ENCODE measurements at places on chromosomes 11 and 22. TPM values are rescaled to one million over a fixed set of nuclear protein-coding genes. Genes with fewer than 3 reads are reported as not detected.

Gene CARNS1
- 0.62 TPM for total RNA-seq

DNA sequence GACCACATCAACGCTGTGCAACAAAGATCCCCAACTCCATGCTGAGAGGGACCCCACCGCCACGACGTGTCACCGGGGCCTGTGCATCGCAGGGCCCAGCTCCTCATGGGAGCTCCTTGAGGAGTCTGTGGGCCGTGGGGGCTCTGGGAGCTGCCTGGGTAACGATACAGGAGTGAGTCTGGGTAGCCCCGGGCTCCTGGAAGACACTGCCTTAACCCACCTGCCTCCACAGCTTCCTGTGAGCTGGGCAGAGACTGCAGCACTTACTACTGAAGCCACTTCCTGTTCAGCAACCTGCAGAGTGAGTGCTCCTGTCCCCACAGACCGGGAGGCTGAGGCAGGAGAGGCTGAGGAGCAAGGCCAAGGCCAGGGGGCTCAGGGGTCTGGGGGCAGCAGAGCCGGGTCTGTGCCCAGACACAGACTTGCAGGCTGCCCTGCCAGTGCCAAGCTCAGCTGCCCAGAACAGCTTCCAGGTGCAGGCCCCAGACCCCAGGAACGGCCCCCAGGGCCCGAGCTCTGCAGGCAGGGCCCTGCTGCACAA, 226.7 kb downstream of the BRD1 start:
- no peaks in the 10 kb centered on the region for H3K4me1 ChIP-seq
- H3K27ac ChIP-seq, result no peak overlapping the region
- H3K36me3 ChIP-seq, result peaks cover 1% of the 10 kb centered on the region
- no peak for DNase-seq

DNA sequence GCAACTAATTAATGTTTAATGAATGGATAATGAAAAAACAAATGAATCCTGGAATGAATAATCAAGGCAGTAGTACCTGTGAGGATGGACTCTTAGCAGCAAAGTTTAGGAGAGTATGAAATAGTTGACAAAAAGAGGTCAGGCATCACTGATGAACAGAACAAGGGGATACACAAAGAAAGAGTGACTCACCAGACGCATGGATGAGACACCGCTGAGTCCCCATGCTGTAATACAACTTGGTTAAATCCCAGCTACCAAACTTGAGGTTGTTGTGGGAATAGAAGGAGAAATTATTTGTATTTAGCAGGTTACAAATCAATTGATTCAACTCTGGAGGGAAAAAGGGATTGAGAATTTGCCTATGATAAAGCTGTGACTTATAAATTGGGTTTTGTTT, 976.9 kb upstream of the TENM4 start:
- H3K36me3 ChIP-seq, result no peaks in the 10 kb centered on the region
- DNase-seq, result no peak
- no peak overlapping the region for H3K4me3 ChIP-seq
- H3K4me1 ChIP-seq, result no peaks in the 10 kb centered on the region
- H3K27ac ChIP-seq, result no peak overlapping the region

Gene IL17REL
- total RNA-seq, result not detected

GRCh38 chr22:26906464-26906863, 249.1 kb downstream of the MIAT start:
- no peak for DNase-seq
- no peak overlapping the region for H3K27ac ChIP-seq
- no peak overlapping the region for H3K4me3 ChIP-seq
- H3K27me3 ChIP-seq, result peaks cover 43% of the 10 kb centered on the region
- peaks cover 5% of the 10 kb centered on the region for H3K4me1 ChIP-seq

DNA sequence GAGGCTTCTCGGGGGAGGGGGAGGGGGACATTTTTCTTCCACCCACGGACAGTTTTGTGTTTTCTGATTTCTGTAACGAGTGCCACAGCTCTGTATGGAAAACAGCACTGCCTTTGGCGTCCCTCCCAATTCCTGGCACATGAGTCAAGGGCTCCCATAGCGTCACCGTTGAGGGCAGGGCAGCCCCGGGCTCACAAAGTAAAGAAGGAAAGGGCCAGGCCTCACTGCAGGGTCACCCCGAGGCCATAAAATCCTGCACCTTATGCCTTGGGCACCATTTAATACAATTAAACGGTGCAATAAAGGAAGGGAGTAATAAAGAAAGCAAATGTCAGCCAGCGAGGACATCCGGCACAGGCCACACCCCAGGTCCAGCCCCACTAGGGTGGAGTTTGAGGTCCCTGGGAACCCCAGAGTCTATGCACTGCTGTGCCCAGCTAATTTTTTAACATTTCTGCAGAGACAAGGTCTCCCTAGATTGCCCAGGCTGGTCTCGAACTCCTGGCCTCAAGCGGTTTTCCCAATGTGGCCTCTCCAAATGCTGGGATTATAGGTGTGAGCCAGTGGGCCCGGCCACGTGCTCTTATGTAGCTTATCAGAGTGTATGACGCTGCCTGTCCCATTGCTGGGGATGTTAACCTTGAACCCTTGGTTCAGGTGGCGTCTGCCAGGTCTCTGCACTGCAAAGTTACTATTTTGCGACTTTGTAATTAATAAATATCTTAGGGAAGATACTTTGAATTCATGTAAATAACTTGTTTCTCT, 13.6 kb upstream of the MUC2 start:
- no peak overlapping the region for H3K4me3 ChIP-seq
- H3K36me3 ChIP-seq, result no peaks in the 10 kb centered on the region
- no peak for DNase-seq
- H3K27ac ChIP-seq, result no peak overlapping the region
- H3K27me3 ChIP-seq, result peaks cover 2% of the 10 kb centered on the region

GRCh38 chr11:108606070-108606469, 12.5 kb upstream of the EXPH5 start:
- DNase-seq, result no peak
- H3K27ac ChIP-seq, result no peak overlapping the region
- no peaks in the 10 kb centered on the region for H3K4me1 ChIP-seq

DNA sequence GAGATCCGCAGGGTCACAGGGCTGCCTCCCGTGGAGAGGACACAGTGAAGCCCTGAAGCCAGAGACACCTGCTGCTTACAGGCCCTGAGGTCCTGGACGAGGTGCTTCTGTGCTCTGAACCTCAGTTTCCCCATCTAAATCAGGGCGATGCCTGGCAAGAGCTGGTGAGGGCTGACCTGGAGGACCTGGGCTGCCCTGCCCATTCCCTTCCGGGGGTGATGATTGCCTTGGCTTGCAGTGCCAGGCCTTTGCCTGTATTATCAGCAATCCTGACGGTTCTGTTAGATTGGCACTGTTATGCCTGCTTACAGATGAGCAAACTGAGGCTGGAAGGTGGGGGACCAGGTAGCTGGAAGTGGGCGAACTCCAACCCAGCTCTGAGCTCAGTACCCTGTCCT, 7.8 kb upstream of the GTSE1 start:
- no peak for DNase-seq
- peaks cover 12% of the 10 kb centered on the region for H3K4me1 ChIP-seq
- H3K27me3 ChIP-seq, result no peaks in the 10 kb centered on the region
- no peak overlapping the region for H3K4me3 ChIP-seq
- peaks cover 36% of the 10 kb centered on the region for H3K36me3 ChIP-seq

DNA sequence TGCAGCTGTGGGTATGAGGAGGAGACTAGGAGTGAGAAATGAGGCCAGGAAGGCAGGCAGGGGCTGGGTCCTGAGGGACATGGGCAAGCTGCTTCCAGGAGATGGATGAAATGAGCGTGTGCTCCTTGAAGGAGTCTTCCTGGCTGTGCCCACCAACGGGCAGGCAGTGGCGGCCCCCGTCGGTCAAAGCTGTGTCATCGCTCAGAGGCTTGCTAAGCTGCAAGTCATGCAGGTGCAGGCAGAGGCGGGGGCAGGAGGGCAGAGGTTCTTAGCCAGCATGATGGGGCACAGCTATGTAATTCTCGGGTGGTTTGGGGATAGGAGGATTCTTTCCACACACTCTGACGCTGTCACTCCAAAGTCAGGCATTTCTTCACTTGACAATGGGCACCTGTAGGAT, 12.5 kb upstream of the PEX26 start:
- H3K4me1 ChIP-seq, result no peaks in the 10 kb centered on the region
- peaks cover 36% of the 10 kb centered on the region for H3K27me3 ChIP-seq
- no peaks in the 10 kb centered on the region for H3K36me3 ChIP-seq
- DNase-seq, result no peak

GRCh38 chr22:19066531-19067271, 55.5 kb downstream of the DGCR2 start:
- no peaks in the 10 kb centered on the region for H3K4me1 ChIP-seq
- no peak overlapping the region for H3K27ac ChIP-seq
- no peak for DNase-seq
- H3K27me3 ChIP-seq, result no peaks in the 10 kb centered on the region
- peaks cover 19% of the 10 kb centered on the region for H3K36me3 ChIP-seq
- no peak overlapping the region for H3K4me3 ChIP-seq

Gene GNAZ
- 0.75 TPM for total RNA-seq

- peaks cover 17% of the 10 kb centered on the region for H3K36me3 ChIP-seq
- H3K27ac ChIP-seq, result peak within 1 kb of the TSS; percentile 18
- no peak within 1 kb of the TSS for H3K4me3 ChIP-seq
Measured at GRCh38 chr11:85685820-85686459, at the start of gene CCDC89. Gene CCDC89, minus strand, starts transcription at chr11:85686195. Its CDS starts 65 bp downstream, at chr11:85686130.

GRCh38 chr11:32400670-32401369, 34.5 kb downstream of the WT1 start:
- H3K4me1 ChIP-seq, result no peaks in the 10 kb centered on the region
- peaks cover 1% of the 10 kb centered on the region for H3K27me3 ChIP-seq
- no peak overlapping the region for H3K27ac ChIP-seq
- DNase-seq, result no peak

GRCh38 chr11:74280494-74280893, 30.9 kb downstream of the P4HA3 start:
- no peak for DNase-seq
- no peaks in the 10 kb centered on the region for H3K4me1 ChIP-seq
- H3K36me3 ChIP-seq, result no peaks in the 10 kb centered on the region

DNA sequence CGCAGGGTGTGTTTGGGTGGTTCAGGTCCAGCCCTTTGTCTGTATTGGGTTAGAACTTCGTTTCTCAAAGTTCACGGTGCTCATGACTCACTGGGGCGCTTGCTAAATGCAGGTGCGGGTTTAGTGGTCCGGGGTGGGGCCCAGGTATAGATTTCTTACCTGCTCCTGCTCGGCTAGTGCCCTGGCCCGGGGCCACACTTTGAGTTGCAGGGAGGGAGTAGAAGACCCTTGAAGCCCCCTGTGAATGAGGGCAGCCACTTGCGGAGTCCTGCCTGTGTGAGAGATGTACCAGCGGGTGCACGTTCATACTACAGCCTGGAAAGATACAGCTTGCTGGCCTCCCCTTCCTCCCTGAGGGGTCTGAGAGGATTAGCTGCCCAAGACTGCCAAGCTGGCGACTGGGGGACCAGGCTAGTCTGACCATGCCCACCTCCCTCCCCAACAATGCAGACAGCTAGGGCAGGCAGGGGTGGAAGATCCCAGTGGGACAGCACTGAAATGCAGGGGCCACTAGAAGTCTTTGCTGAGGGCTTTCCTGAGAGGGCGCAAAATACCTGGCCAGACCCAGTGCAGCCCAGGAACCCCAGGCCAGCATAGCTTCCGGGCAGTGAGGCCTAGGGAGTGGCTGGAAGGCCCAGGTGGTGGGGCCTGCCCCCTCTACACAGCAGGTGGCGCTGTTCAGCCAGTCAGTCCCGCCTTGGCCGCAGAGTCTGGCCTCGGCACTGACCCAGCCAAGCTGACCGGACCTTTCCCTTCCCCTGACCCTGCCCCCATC, 5.1 kb upstream of the MYRF start:
- no peak overlapping the region for H3K4me3 ChIP-seq
- H3K27me3 ChIP-seq, result peaks cover 16% of the 10 kb centered on the region
- peak; percentile 39 for DNase-seq
- H3K4me1 ChIP-seq, result no peaks in the 10 kb centered on the region
- no peaks in the 10 kb centered on the region for H3K36me3 ChIP-seq

- peaks cover 6% of the 10 kb centered on the region for H3K4me1 ChIP-seq
- H3K36me3 ChIP-seq, result peaks cover 9% of the 10 kb centered on the region
- no peaks in the 10 kb centered on the region for H3K27me3 ChIP-seq
- H3K27ac ChIP-seq, result no peak overlapping the region
Measured at GRCh38 chr22:46947516-46948257, 185.2 kb downstream of the TBC1D22A start.

Gene DSCAML1
- not detected for total RNA-seq

Gene UBQLNL
- total RNA-seq, result 0.18 TPM

GRCh38 chr11:27912916-27913315, 195.0 kb downstream of the KIF18A start:
- no peaks in the 10 kb centered on the region for H3K27me3 ChIP-seq
- H3K4me3 ChIP-seq, result no peak overlapping the region
- no peaks in the 10 kb centered on the region for H3K36me3 ChIP-seq
- no peak overlapping the region for H3K27ac ChIP-seq

DNA sequence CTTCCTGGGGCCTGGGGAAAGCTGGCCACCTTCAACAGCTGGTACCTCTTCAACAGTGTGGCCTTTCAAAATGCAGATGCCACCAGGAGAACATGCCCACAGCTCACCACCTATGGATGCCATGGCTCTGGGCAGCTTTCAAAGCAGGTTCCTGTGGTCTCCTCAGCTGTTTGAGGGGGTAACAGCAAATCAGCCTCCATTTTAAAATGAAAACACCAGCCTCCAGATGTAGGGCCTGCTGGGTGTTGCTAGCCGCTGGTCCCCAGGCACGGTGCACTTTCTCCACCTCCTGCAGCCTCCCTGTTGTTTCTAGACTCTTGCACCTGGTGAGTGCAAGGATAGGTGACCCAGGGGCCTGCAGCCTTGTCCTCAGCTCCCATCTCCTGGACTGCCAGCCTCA, 10.0 kb downstream of the CDPF1 start:
- H3K27ac ChIP-seq, result no peak overlapping the region
- H3K4me3 ChIP-seq, result peak overlapping the region; percentile 2
- peaks cover 22% of the 10 kb centered on the region for H3K36me3 ChIP-seq
- H3K4me1 ChIP-seq, result peaks cover 17% of the 10 kb centered on the region
- H3K27me3 ChIP-seq, result no peaks in the 10 kb centered on the region

Gene MOGAT2
- total RNA-seq, result not detected

DNA sequence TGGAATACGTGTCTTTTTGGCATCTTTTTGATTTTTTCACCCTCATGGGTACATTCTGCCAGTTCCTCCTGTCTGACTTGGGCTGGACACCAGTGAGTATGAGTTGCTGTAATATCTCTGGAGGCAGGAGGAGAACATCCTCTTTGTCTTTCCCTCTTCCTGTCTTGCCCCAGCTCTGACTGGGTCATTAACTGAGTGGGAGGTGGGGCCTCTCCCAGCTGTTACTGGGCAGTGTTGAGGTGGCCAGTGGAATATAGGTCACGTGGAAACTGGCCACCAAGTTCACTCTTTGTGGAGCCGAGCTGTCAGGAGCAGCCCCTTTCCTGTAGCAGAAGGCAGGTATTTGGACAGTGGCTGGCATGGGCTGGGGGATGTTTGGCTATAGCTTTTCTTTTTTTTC, 2.2 kb downstream of the GLB1L2 start:
- peak overlapping the region; percentile 37 for H3K4me3 ChIP-seq
- peaks cover 2% of the 10 kb centered on the region for H3K36me3 ChIP-seq
- DNase-seq, result no peak
- H3K27ac ChIP-seq, result no peak overlapping the region
- peaks cover 36% of the 10 kb centered on the region for H3K27me3 ChIP-seq

All from activated T-helper 1 cell treated with anti-CD3 and anti-CD28 coated beads, Interleukin-12 subunit alpha, Interleukin-12 subunit beta, Interleukin-2, Interleukin-4 antibody, amounts not matched to agents 30 ng/mL and 10 ng/mL and 1 ng/mL, durations not matched to agents 14 hours and 24 hours and 36 hours (primary cell).